ENCODE measurements at places on chromosomes 7 and 10. TPM values are rescaled to one million over a fixed set of nuclear protein-coding genes. Genes with fewer than 3 reads are reported as not detected.

DNA sequence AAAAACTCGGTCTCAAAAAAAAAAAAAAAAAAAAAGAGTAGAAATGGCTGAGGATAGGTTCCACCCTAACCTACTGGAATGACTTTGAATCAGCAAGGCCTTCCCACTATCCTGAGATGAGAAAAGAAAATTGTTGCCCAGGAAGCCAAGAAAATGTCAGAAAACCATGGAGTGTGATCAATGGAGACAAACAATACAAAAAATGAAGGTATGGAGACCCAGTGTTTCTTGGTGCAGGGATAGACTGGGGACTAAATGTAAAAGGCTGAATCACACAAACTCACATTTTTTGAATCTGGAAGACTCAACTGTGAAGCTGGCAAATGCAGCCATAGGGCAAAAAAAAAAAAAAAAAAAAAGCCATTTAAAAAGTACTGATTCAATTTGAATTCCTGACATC is 364.3 kb upstream of the ANKRD30A start:
- no peak overlapping the region for H3K27ac ChIP-seq
- H3K4me3 ChIP-seq = no peak overlapping the region
- no peak for DNase-seq
- no peaks in the 10 kb centered on the region for H3K36me3 ChIP-seq

Gene CPEB3
- 8.8 TPM for total RNA-seq

- H3K4me3 ChIP-seq = no peak overlapping the region
- DNase-seq = no peak
- no peaks in the 10 kb centered on the region for H3K4me1 ChIP-seq
- H3K27ac ChIP-seq = no peak overlapping the region
- H3K27me3 ChIP-seq = no peaks in the 10 kb centered on the region
These were observed 226.7 kb upstream of the MBL2 start for GRCh38 chr10:52999258-52999657.

Gene CRTAC1
- 2.5 TPM for total RNA-seq

Gene ANKRD2
- not detected for total RNA-seq

- peak overlapping the region; percentile 82 for H3K27ac ChIP-seq
- no peak for DNase-seq
- no peaks in the 10 kb centered on the region for H3K27me3 ChIP-seq
- no peaks in the 10 kb centered on the region for H3K36me3 ChIP-seq
These were observed 96.7 kb downstream of the HTR5A start for GRCh38 chr7:155166673-155167370.

GRCh38 chr7:142420554-142421362 is 162.9 kb upstream of the PRSS58 start:
- no peak overlapping the region for H3K4me3 ChIP-seq
- DNase-seq = no peak
- no peaks in the 10 kb centered on the region for H3K4me1 ChIP-seq
- no peaks in the 10 kb centered on the region for H3K36me3 ChIP-seq
- H3K27ac ChIP-seq = no peak overlapping the region

Gene IL2RA
- not detected for total RNA-seq

Gene ELMO1
- total RNA-seq = 74.4 TPM

DNA sequence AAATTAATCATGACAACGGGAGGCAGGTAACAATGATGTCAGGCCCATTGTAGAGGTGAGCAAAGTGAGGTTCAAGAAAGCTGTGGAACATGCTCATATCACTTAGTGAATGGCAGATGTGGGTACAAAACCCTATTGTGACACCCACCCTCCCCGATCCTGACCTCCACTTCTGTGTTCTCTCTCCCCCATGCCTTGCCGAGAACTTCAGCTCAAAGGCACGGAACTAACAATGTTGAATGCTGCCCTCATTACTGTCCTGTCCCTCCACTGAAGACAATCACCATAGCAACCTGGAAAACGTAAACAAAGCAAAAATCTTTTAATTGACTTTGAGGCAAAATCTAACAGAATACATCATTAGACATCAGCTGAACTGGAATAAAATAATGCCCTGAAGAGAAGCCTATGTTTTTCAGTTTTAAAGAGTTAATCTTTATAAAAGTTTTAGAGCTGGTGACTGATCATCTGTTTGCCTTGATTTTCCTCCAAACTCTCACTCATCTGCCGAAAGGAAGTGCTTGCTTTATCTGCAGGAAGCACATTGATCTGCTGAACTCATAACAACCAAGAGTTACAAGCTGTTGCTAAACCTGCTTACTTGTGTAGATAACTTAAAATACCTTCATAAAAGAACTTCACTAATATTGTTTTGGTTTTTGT is 133.6 kb downstream of the CUBN start:
- H3K4me3 ChIP-seq = no peak overlapping the region
- DNase-seq = no peak
- H3K36me3 ChIP-seq = no peaks in the 10 kb centered on the region

Gene FKBP6
- not detected for total RNA-seq

GRCh38 chr7:79298145-79298760 is 155.2 kb downstream of the MAGI2 start:
- H3K36me3 ChIP-seq = no peaks in the 10 kb centered on the region
- no peak overlapping the region for H3K4me3 ChIP-seq
- H3K27ac ChIP-seq = no peak overlapping the region
- no peak for DNase-seq
- H3K27me3 ChIP-seq = no peaks in the 10 kb centered on the region

Gene SPDYE11
- not detected for total RNA-seq

DNA sequence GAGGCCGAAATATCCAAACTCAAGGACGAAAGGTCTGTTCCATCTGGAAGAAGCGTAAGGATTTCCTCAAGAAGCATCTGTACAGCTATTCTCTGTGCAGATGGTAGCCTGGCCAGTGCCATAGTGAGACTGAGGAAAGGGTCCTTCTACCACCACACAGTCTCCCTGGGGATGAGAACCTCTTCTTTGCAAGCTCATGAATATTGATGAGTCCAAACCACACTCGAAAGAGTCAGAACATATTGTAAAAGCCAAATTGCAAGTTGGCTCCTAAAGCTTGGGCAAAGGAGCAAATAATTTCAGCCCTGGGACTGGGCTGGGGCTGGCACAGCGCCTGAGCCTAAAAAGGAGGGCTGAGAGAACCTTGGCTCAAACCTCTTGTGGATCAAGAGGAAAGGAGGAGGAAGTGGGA is 66.1 kb upstream of the PIP4K2A start:
- no peak for DNase-seq
- H3K27me3 ChIP-seq = no peaks in the 10 kb centered on the region
- H3K36me3 ChIP-seq = no peaks in the 10 kb centered on the region
- H3K4me1 ChIP-seq = no peaks in the 10 kb centered on the region
- H3K4me3 ChIP-seq = no peak overlapping the region

GRCh38 chr7:117011419-117012260 is 58.3 kb downstream of the ST7 start:
- H3K4me3 ChIP-seq = no peak overlapping the region
- no peaks in the 10 kb centered on the region for H3K27me3 ChIP-seq
- no peaks in the 10 kb centered on the region for H3K36me3 ChIP-seq
- DNase-seq = no peak

DNA sequence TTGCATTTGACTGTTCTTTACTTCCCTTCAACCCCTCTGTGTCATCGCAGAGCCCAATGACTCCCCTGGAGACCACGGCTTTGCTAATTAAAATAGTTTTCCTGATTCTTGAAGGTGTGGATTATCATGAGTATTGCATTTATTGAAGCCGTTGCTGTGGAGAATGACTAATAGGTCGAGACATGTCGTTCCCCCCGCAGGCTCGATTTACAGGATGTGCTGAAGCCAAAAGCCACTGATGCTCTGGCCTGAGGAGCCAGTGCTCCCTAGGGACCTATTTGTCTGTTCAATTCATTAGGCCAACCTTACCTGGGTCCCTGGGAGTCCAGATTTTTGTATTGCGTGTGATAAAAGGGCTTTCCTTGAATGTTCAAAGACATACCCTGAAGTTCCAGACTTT is 102.3 kb downstream of the NPTX2 start:
- no peak overlapping the region for H3K27ac ChIP-seq
- H3K4me1 ChIP-seq = no peaks in the 10 kb centered on the region
- H3K4me3 ChIP-seq = no peak overlapping the region
- DNase-seq = no peak
- H3K27me3 ChIP-seq = no peaks in the 10 kb centered on the region

- no peaks in the 10 kb centered on the region for H3K36me3 ChIP-seq
- no peak for DNase-seq
- H3K27ac ChIP-seq = no peak overlapping the region
These were observed 23.2 kb upstream of the AOAH start for GRCh38 chr7:36747280-36748016.

GRCh38 chr7:44240983-44241510 is 40.3 kb downstream of the YKT6 start:
- no peak overlapping the region for H3K27ac ChIP-seq
- H3K4me1 ChIP-seq = peaks cover 4% of the 10 kb centered on the region

Gene C10orf105
- total RNA-seq = 0.49 TPM

DNA sequence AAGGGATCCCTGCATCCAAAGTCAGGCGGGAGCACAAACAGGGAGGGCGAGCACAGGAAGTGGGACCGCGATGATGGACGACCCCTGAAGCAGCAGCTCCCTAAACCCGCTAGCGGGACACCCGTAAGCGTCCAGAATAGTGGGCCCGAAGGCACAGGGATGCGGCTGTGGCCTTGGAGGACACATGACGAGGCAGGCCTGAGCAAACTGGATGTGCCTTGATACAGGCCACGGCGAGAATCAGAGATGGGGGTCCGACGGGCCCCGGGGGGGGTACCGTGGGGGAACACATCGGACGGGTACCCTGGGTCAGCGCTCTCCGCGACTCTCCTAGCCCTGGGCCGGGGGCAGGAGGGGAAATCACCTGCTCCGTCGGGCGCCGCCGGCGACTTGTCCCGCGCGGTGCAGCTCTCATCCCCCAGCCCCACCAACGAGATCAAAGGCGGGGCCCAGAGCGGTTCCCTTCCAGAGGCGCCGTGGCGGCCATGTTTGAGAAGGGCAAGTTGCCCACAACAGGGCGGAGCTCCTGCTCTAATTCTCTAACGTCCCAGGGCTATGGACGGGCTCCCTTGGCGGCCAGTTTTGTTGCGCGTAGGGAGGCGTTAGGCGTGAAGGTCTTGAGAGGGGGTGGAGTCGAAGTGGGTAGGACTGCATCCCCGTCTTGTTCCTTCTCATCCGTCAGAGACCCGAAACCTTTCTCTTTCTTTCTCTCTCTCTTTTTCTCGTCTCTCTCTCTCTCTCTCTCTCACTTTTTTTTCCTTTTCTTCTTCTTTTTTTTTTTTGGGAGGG is at the start of gene CUEDC2:
Gene CUEDC2, minus strand, starts transcription at position 413 of the 789 bp plus-strand sequence. CDS start 7,386 bp downstream, outside the sequence.
- peak within 1 kb of the TSS; percentile 70 for H3K27ac ChIP-seq
- DNase-seq = peak; percentile 94
- H3K4me3 ChIP-seq = peak within 1 kb of the TSS; percentile 72
- H3K27me3 ChIP-seq = no peaks in the 10 kb centered on the region
- H3K36me3 ChIP-seq = no peaks in the 10 kb centered on the region

Gene DDC
- total RNA-seq = 1.7 TPM

Data from vagina (tissue), 2 donors.